ENCODE measurements at places on chromosomes 11 and 22.

DNA sequence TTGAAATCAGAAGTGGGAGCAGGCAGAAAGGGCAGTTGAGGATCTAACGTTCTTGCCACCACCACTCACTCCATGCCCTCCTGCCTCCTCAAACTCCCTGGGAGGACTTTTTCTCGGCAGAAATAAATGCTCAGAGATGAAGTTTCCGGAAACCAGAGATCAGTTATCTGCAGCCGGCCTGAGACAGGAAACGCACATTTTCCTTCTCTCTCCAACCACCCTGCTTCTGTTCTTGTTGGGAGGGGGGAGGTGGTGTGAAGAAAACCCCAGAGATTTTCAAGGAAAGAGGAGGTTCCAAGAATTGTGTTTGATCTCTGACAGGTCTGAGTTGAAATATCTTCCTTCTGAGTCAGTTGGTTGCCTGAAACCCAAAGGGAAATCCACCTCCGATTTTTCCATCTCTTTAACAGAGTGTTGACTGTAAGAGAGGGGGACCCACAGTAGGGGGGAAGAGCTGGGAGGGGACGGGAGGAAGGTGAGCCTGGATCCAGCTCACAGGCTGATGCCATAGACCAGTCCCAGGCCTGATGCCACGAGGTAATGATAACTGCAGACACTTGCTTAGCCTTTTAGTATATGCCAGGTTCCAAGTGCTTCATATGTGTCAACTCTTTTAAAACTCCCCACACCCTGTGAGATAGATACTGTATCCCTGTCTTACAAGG lies 100.8 kb downstream of the TRAF6 start:
- DNase-seq = no peak

- DNase-seq = peak; percentile 69
Observed at GRCh38 chr11:88480223-88480622, 142.7 kb upstream of the CTSC start.

DNA sequence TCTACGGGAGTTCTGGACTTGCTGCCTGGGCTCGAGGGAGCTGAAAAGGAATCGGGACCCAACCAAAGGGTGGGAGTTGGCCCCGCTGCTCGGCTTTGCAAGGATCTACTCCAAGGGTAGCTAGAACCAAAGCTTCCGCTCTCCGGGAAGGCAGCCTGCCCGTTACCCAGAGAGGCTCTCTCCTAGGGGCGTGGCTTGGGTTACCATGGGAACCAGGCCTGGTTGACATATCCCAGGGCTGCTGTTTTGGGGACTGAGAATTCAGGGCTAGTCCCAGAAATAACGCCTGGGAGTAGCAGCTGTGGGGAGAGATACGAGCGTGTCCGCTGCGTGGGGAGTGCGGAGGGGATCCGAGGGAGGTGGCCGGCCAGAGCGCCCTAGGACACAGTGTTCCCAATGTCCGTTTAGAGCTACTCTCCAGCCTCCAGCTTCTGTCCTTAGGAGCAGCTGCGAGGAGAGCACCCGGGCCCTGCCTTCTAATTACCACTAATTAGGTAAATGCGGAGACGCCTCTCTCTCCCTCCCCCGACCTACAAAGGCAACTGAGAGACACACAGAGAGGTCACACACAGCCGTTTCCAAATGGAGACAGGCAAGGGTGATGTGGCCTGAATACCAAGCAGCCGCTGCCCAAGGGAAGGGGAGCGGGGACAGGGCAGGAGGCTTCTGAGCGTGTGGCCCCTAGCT lies 141.6 kb upstream of the CADM1 start:
- DNase-seq = no peak

GRCh38 chr22:22840780-22841179 lies 46.8 kb upstream of the IGLL5 start:
- DNase-seq = no peak

GRCh38 chr11:65853246-65853979 lies 4.6 kb downstream of the CFL1 start:
- no peak for DNase-seq

- DNase-seq = no peak
Observed at GRCh38 chr11:68948496-68948895, 32.3 kb downstream of the MRGPRD start.
